Activated gamma-delta T cell (primary cell): ENCODE measurements at places on chromosomes 1 and 21.

GRCh38 chr1:43015269-43015668 is 56.6 kb upstream of the SLC2A1 start:
- DNase-seq = no peak

DNA sequence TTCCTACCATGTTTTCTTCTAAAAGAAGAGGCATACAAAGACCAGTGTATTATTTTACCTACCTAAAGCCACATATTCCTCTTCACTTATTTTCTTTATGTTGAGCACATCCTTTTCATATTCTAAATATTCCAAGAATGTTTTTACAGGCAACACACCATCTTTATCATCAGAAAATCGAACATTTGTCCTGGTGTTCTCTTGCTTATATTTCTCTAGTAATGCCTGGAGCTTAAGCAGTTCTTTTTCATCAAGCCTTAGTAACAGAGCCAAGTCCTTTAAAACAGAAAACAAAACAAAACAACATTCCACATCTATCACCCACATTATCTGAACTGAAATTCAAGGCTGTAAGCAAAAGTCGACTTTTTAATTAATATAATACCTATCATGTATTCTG is 88.7 kb downstream of the IARS2 start:
- no peak for DNase-seq

GRCh38 chr1:152515434-152515783 is 1.1 kb downstream of the CRCT1 start:
- DNase-seq = no peak

- DNase-seq = no peak
Observed at GRCh38 chr1:221497046-221497445, 244.8 kb downstream of the DUSP10 start.

GRCh38 chr21:17501107-17502006 is 11.5 kb upstream of the CXADR start:
- DNase-seq = no peak

GRCh38 chr1:29370067-29370466 is 133.7 kb downstream of the PTPRU start:
- no peak for DNase-seq

- DNase-seq = no peak
Observed at GRCh38 chr1:232949636-232950196, 695 bp upstream of the NTPCR start.

DNA sequence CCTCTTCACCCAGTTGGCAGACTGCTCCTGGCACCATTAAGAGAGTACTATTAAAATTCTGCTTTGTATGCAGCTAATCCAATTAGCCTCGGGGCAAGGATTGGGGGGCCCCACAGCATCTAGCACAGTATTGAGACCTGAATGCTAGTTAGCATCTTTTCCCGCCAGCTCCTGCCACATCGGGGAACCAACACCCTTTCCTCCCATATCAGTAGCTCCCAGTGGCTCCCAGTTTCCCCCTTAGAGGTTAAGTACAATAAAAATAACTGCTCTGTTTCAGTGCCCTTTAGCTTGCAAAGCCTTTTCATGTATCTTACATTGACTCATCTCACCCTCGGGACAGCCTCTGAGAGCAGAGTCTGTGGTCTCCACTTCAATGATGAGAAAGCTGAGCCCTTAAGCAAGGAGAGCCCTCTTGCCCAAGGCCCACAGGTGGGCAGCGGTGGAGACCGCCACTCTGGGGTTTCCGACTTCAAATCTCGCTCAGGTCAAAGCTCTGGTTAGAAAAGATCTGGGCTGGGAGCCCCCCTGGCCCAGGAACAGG is 4.2 kb upstream of the PMVK start:
- DNase-seq = no peak

GRCh38 chr1:30449003-30449402 is 274.4 kb downstream of the MATN1 start:
- DNase-seq = no peak

DNA sequence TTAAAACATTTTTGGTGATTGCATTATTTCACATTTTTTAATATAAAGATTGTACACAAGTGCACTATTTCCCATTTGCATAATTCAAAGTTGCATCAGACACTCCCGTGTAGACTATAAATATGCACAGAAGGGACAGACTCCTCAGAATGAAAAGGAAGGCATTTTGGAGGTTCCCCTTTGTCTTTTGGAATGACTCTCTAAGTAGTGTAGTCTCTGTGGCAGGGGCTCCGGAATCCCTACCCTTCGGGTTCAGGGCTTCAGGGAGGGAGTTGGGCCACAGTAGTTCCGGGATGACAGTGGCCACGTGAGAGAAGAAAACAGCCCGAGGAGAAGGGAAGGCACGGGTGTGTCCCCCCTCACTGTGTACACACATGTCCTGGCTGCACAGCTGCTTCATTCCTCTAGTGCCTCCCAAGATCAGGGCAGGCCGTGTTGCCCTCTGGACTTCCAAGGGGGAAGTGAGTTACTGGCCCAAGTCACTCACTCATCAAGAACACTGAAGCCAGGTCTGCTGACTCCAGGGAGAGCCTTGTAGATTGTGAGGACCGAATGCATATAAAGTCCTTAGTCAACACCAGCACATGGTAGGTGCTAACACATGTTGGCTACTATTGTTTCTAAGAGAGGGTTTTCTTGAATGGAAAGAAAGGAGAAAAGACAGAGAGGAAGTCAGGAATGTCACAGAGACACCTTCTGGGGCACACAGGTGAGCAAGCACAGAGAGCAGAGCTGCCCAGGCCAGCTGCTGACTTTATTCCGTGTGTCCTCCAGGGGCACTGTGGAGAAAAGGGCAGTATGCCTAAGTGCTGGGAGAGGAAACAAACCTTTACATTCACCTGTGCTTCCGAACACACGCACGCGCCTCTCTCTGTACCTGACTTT is 39.8 kb downstream of the LHX4 start:
- DNase-seq = no peak

DNA sequence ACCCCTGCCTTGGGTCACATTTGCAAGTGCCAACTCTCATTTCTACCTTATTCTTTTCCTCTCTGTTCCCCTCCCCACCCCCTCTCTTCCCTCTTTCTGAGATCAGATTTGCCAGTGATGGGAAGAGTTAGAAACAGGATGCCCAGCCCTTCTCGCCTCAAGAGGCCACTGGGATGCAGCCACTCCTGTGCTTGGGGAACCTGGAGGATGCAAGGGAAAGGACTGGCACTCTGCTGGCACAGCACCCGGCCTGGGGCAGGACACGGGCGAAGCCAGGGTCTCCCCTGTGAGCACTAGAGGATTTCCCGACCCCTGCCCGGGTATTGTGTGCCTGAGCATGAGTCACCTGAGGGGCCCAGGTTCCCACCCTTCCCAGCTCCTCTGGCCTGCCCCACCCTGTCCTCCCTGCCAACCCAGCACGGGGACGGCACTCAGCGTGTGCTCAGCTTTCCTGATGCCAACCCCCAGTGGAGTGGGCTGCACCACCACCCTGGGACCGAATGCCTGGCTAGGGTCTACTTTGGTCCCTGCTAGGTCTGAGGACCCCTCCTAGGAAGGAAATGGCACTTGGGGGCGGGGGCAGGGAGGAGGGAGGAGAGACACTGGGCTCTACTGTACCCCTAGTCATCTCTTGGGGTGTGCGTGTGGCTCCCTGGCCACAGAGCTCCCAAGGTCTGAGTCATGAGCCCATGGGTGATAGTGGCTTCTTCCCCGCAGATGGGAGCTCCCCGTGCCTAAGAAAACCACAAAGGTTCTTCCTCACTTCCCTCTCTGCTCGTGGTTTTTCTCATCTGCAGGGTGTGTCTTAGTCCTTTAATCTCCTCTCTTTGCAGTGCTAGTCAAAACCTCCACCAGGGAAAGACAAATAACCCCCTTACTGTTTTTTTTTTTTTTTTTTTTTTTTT is 12.4 kb downstream of the LMNA start:
- peak; percentile 45 for DNase-seq

- no peak for DNase-seq
Observed at GRCh38 chr1:180397175-180397574, 105.2 kb downstream of the ACBD6 start.

DNA sequence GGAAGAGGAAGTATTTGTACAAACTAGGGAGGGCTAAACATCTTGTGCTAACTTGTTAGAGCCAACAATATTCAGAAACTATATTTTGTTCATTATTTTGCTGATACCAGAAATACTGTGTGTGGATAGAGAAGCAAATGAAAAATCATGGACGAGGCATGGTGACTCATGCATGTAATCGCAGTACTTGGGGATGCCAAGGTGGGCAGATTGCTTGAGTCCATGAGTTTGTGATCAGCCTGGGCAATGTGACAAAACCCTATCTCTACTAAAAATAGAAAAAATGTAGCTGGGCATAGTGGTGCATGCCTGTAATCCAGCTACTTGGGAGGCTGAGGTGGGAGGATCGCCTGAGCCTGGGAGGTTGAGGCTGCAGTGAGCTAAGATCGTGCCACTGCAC is 13.4 kb downstream of the LRRC41 start:
- no peak for DNase-seq

- no peak for DNase-seq
Observed at GRCh38 chr1:54309631-54310366, 96.4 kb downstream of the SSBP3 start.

DNA sequence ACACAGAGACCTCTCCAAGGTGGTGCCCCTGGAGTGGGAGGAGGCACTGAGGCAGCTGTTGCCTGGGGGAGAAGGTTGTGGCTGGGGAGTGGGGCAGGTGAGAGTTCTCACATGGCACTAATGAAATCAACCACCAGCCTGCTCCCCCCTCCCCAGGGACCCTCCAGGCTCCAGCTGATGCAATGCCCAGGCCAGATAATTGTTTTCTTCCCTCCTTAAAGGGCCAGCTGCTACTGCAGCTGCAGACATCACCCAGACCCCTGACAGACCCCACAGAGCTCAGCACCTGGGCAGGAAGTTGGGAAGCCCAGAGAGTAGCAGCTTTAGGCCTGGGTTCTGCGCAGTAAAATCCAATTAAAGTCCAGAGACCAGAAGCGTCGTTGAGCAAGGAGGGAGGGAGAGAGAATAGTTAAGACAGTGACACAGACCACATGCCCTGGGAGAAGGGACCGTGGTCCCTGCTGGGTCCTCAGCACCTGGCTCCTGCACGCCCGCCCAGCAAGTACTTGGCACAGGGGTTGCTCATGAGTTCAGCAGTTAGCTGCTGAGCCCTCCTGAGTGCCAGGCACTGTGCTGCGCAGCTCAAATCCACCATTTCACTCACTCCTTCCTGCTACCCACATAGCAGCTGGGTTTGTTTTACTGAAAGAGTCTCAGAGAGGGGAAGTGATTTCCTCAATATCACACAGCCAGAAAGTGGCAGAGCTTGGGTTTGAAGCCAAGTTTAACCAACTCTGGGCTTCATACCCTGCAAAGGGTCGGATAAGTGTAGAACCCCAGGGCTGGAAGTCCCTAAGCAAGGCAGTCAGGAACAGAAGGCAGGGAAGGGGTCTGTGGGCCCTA is 1.9 kb downstream of the RIMS3 start:
- DNase-seq = no peak

DNA sequence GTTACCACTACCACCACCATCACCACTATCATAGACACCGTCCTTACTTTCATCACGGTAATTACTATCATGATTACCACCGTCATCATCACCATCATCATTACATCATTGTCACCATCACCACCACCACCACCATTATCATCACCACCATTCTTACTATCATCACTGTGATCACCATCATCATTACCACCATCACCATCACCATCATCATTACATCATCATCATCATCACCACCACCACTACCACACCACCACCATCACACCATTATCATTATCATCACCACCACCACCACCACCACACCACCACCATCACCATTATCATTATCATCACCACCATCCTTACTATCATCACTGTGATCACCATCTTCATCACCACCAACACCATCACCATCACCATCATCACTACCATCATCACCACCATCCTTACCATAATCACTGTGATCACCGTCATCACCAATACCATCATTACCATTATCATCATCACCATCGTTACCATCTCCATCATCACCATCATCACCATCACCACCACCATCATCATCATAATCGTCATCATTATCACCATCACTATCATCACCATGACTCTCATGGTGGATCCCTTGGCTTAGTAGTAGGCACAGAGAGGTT is 244.4 kb upstream of the C1orf174 start:
- no peak for DNase-seq

GRCh38 chr1:201444792-201445191 is 23.3 kb upstream of the TNNI1 start:
- DNase-seq = no peak

- no peak for DNase-seq
Observed at GRCh38 chr21:37509802-37510393, 143.3 kb downstream of the DYRK1A start.

- no peak for DNase-seq
Observed at GRCh38 chr21:36188937-36189336, 32.3 kb downstream of the DOP1B start.

GRCh38 chr21:22900490-22900889 is 1902.3 kb downstream of the NCAM2 start:
- DNase-seq = no peak

- no peak for DNase-seq
Observed at GRCh38 chr1:200883118-200883517, 10.3 kb downstream of the GPR25 start.

DNA sequence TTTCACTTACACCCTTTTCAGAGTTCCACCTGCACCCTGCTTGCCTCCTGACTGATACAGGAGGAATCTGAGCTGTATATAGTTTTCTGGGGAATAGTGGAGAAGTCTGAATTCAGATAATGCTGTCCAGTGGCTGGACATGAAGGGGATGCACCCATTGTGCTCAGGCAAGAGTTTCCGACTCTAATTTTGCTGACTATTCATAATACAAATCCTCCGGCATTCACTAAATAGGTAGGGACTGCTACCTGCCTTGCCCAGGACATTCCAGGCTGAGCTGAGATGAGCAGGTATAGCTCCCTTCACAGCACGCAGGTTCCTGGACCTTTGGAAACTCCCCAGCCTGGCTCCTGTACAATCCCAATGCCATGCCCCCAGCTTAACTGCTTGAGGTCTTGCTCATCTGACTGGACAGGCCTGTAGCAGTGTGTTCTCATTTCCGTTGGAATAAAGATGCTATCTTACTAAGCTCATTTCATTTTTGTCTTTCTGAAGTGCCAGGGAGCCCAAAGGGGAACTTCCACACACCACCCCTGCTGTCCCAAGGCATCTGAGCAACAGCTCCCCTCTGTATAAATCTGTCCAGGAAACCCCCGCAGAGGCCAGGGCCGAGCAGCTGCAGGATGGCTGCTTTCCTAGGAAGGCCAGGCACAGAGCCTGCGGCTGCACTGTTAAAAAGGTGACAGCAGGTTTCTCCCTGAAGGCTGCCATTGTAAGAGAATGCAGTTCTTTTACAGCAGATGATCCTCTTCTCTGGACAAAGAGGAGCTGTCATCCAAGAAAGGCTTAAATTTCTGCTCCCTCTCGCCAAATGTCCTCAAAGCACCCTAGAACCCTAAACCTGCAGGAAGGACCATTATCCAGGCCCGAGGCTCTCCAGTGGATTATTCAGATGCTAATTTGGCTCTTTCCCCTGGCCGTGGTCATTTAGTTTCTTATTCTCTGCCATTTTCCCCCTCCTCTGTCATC is 21.7 kb upstream of the VASH2 start:
- DNase-seq = no peak

DNA sequence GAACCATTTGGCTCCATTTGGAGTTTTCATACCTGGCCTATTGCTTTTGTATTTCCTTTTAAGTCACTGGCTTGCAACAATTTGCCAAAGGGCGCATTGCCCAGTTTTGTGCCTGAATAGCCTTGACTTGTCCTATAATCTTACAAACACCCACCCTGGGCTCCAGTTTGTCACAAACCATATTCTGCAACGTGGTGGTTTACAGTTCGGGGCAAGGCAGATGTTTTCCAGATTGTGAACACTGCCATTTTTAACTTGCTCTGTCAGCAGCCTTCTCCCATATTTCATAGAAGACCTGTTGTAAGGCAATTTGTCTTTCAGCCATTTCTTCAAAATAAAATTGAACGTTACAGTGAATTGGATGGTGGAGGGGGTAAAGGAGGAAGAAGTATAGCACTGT is 53.2 kb upstream of the UBE2U start:
- DNase-seq = no peak
